HTR-8/SVneo (cell line): ENCODE measurements at places on chromosomes 6 and 20.
A peak's percentile ranks its signal among the peaks of the same experiment; 100 is the strongest.

GRCh38 chr6:6287415-6287814 lies 33.0 kb downstream of the F13A1 start:
- no peak for DNase-seq

GRCh38 chr20:53048387-53048786 lies 76.2 kb downstream of the TSHZ2 start:
- no peak for DNase-seq

GRCh38 chr6:26232940-26233648 lies 131.9 kb upstream of the BTN3A2 start:
- DNase-seq: no peak

DNA sequence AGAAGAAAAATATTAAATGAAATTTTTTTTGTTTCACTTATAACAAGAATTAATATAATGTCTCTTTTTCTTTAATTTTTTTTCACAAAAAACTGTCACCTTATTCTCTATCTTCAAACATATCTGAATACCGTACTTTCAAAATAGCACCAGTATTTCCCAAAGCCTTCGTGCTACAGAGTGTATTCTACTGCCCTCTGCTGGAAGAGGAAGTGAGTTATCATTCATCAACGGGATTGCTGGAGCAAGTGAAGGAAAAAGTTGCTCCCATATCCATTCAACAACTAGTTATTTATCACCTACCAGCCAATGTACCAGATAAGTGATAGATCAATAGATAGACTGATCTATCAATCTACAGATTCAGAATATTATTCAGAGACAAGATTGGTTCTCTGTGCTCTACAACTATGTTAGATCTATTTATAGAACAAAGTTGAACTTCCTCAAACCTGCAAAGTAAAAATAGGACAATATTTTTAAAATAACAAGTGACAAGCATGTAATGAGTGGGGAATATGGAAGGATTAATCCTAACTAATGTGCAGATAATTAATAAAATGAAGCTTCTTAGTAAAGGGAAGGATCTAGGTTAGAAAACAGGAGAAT lies 26.7 kb upstream of the TFAP2B start:
- DNase-seq: peak; percentile 26

GRCh38 chr6:34578445-34579262 lies 22.5 kb upstream of the SPDEF start:
- DNase-seq: no peak

DNA sequence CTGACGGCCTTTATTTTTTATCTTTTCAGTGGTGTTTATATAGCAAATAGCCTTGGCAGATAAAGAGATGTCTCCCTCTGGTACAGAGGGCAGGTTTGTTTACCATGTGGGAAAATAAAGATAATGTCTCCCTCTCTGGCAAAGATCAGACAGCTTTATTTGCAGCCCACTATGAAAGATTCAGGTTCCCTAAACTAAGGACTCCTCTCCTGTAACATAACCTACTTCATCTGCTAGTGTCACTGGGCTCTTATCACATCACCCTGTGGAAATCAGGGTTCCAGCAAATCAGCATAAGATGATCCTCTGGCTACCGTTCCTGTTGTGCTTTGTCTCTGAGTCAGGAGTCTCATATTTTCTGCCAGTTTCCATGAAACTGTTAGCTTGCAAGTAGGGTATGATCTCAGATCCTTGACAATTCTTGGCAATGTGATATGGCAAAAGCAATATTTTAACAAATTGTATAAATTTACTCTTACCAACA lies 3.1 kb downstream of the FBXL4 start:
- no peak for DNase-seq

DNA sequence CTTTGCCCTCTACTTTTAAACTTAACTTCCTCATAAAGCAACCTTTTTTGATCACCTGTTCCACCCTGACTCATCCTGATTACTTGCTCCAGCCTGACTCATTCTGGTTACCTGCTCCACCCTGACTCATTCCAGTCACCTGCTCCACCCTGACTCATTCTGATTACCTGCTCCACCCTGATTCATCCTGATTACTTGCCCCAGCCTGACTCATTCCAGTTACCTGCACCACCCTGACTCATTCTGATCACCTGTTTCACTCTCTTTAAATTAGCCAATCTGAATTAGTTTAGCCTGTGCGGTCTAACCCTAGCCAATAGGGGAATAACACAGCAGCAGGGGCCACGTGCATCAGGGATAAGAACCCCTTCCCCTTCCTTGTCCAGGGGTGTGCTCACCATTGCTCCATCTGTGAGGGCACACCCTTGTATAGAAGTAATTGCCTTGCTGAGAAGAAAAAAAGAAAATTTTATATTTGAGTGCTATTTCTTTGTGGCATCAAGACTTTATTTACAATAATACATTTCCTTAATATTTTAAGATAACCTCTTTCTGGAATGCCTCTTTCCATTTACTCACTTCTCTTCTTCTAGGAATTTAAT lies 17.9 kb downstream of the HLA-G start:
- DNase-seq: no peak

GRCh38 chr6:90083891-90084290 lies 189.6 kb downstream of the GJA10 start:
- DNase-seq: no peak

DNA sequence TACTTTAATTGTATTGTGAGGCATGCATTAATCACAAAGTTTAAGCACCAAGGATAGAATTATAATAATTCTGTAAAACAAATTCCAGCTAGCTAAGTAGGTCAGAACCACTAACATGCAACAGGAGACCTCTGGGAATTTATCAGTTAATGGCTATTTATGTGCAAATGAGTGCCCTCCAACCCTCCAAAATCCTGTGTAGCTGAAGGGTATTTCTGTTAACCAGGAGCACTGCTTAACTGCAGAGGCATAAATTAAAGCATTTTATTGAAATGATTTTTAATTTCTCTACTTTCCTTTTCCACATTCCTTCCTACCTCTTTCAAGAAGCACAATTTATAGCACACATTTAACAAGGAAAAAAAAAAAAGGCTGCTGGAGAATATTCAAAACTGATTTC lies 77.0 kb downstream of the MMS22L start:
- DNase-seq: no peak

DNA sequence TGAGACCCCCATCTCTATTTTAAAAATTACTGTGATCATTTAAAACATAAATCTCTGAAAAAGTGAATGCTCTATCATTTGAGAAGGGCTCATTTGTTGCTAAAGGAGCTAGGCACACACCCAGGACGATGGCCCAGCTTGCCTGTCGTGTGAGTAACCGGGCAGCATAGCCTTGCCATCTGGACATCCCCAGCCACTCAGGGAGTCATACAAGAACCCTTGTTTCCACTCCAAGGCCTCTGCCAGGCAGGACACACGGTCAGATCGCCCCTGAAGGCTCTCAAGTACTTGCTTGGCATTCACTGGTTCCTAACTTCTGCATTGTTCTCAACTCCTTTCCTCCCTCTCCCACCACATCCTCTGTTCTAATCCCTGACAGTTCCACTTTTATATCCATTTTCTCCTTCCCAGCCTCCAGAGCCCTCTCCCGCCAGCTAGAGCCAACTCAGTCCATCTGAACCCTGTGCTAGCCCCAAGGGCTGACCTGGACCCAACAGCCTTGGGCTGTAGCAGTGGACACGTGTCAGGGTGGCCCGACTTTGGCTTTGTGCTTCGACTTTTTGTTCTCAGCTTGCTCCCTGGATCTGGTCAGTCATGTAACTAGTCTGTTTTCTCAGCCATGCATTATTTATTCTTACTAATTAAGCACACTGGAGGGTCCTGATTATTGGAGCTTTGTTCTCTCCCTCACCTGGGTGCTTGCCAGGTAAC lies 15.7 kb upstream of the EZR start:
- DNase-seq: no peak

DNA sequence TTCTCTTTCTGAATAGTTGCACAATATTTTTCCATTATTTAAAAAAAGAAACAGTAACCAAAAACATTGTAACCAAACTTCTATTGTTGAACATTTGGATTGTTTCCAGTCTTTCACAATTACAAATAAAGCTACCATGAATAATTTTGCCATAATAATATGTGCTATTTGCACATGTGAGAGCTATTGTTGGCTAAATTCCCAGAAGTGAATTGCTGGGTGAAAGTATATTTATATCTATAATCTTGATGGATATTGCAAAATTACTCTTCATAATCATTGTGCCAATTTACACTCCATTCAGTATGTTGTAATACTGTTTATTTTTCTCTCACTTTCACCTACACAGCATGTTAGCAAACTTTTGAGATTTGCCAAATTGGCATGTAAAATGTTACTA lies 36.6 kb upstream of the SLC22A16 start:
- no peak for DNase-seq

DNA sequence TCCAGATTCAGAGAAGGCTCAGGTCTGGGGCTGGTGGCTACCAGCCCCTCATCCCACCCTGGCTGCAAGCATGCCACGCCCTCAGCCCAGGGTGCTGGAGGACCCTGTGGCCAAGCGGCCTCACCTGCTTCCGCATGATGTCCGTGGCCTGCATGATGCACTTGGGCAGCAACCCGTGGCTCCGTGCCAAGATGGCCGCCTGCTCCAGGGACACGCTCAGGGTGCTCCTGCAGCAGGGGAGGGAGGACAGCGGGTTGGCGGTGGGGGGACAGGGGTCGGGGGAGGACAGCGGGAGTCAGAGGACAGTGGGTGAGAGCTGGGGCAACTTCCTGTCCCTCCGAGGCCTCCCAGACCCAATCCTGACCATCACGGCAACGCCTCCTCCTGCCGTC lies 200.1 kb downstream of the PREX1 start:
- no peak for DNase-seq

- no peak for DNase-seq
Observed at GRCh38 chr6:45424451-45424861, 46.7 kb upstream of the SUPT3H start.
